ENCODE measurements at places on chromosomes 7 and 10. TPM values are rescaled to one million over a fixed set of nuclear protein-coding genes. Genes with fewer than 3 reads are reported as not detected.

Gene ASIC3
- 3.5 TPM for total RNA-seq

Gene ADK
- 60.3 TPM for total RNA-seq

Gene CPA4
- 0.20 TPM for total RNA-seq

GRCh38 chr7:90582164-90582563 lies 14.0 kb upstream of the CDK14 start:
- no peak for DNase-seq

GRCh38 chr7:5574770-5575269 lies 151.2 kb upstream of the TNRC18 start:
- peak; percentile 85 for DNase-seq

- DNase-seq = peak; percentile 88
These were observed 680 bp downstream of the C7orf57 start for GRCh38 chr7:48035967-48036478.

- no peak for DNase-seq
These were observed 214.5 kb downstream of the MBL2 start for GRCh38 chr10:52558090-52558489.
